Activated CD8-positive, alpha-beta T cell treated with anti-CD3 and anti-CD28 coated beads for 36 hours (primary cell): ENCODE measurements at places on chromosomes 1 and 21.

DNA sequence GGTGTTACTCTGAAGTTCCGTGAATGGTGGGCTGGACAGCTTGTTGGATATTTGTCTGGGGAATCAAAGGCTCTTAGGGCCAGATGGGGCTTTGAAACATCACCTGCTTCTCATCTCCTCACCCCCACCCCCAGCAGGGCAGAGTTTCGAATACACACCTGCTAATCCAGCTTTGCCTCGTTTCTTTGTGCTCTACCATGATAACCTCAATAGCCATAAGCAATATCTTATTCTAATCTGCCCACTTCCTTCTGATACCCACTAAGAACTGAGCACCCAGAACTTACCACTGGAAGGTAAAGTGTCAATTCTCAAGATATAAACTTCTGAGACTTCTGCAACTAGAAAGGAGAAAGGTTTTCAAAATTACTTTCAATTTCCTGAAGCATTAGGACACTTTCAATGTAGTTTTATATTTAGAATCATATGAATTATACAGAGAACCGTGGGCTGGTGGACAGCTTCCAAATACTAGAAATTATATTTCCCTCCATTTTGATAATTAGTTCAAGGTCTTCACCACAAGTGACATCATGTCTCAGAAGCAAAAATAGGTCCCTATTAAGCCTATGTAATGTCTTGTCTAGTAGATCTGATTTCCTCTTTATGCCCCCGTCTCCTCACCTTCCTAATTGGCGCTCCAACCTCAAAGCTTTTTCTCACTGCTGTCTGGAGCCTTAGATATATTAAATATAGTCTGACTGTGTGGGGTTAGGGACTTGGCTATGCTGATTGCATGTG, 64.4 kb upstream of the NEK2 start:
- DNase-seq: peak; percentile 39

DNA sequence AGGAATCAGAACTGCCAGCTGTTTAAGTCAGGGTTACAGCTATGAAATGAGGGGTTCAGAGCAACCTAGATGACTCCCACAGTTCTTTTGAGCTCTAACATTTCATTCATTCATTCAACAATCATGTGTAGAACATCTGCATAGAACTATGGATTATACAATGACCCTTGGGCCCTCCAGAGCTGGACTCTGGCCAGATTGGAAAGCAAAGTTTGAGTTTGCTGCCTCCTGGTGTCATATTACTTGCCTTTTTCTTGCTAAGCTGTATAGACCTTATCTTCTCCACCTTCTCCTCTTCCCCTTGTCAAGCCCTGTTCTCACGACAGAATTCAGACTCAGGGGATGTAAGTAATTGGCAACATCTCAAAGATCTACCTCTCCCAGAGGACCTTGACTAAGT, 4.0 kb downstream of the CASQ2 start:
- no peak for DNase-seq

GRCh38 chr1:235639226-235640205, 10.1 kb downstream of the GNG4 start:
- DNase-seq: no peak

GRCh38 chr1:157154291-157154690, 16.1 kb upstream of the ETV3 start:
- no peak for DNase-seq

- DNase-seq: no peak
Measured at GRCh38 chr1:207996636-207997035, 85.7 kb upstream of the CD34 start.

- no peak for DNase-seq
Measured at GRCh38 chr1:160876311-160876710, 8.7 kb downstream of the ITLN1 start.

DNA sequence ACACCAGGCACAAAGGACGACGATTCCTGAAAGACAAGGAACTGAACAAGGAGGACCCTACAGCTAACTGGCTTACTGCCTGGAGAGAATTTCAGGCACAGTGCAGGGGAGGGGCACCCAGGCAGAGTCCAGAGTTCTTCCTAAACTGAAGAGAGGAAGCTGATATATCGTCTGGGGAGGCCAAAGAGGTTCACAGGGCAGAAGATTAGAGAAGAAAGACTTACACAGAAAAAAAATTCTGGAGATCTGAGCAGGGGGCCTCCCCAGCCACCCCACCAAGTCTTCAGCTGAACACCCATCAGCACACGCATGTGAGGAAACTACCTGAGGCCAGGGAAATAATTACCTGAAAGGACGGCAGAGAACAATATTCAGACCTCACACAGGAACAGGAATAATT, 24.6 kb downstream of the SORT1 start:
- no peak for DNase-seq

DNA sequence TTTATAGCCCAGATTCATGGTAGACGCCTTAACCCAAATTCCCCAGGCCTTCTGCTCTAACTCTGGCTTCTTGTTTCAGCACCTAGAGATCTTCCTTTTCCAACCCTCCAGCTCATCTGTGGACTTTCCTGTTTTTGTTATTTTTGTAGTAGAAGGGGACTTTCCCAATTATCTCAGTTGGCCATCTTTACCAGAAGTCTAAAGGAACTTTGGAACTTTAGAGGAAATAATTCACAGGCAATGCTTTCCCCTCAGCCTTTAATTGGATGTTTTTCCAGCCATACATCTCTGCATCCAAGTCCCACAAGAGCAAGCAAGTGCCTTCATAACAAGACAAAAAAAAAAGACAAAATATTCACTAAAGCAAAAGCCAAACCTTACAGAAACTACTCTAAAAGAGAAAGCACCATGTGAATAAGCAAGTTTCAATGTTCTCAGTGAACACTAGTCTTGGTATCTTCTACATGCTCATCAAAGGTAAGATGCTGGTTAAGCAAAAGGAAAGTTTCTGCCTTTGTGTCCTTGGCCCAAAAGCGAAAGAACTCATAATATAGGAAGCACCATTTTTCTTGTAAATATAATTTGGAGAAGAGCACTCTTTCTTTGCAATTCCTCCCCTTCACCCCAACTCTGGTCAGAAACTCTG, 377.3 kb downstream of the SETD4 start:
- no peak for DNase-seq

GRCh38 chr21:26844258-26845065, 747 bp downstream of the ADAMTS1 start:
- no peak for DNase-seq

DNA sequence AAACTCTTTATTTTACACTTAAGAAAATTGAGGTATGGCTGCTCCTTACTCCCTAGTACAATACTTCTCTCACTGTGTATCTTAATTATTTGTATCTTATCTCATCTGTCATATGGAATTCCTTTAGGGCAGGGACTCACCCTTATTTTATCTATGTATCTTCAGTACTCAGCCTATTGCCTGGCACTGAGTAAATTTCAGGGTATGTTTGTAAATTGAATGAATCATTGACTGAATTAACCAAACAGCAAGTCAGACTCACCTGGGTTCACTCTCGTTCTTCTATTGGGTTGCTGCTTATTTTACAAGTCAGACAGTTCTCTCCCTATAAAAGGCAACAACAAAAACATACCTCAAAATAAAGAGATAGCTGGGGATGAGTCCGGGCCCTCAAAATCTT, 63.8 kb downstream of the LAMC1 start:
- DNase-seq: no peak

GRCh38 chr1:21855257-21856096, 43.4 kb downstream of the LDLRAD2 start:
- DNase-seq: no peak

GRCh38 chr1:10707208-10707607, 89.2 kb downstream of the CASZ1 start:
- DNase-seq: no peak

- peak; percentile 54 for DNase-seq
Measured at GRCh38 chr1:230976825-230977747, 1.6 kb downstream of the TTC13 start.

DNA sequence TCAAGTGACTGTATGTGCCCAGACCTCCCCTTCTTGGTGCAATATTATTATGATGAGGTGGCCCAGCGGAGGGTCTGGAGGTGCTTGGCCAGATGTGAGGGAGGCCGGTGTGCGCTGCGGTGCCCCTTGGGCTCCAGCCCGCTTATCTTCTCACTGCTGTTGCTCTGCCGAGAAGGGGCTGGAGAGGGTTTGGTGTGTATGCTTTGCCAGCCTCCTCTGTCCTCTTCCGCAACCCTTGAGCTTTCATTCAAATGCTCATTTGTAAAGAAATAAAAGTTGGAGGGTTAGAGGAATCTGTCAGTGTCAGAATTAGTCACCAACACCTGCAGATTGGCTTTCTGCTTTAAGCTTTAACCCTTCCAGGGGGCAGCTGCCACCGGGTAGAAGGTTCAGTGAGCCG, 19.7 kb downstream of the RNF220 start:
- DNase-seq: no peak

GRCh38 chr1:54121482-54122134, 31.2 kb downstream of the CDCP2 start:
- DNase-seq: peak; percentile 79

DNA sequence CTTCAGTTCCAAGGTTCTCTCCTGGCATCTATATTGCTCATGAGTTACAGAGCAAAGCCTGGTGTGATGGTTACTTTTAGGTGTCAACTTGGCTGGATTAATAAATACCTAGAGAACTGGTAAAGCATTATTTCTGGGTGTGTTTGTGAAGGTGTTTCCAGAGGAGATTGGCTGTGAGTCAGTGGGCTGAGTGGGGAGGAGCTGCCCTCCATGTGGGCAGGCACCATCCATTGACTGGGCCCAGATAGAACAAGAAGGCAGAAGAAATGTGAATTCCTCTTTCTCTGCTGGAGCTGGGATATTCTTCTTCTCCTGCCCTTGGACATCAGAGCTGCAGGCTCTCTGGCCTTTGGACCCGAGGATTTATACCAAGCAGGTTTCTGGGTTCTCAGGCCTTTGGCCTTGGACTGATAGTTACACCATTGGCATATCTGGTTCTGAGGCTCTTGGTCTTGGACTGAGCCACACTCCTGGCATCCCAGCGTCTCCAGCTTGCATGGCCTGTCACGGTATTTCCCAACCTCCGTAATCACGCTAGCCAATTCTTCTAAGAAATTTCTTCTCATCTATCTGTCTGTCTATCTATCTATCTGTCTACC, 44.5 kb downstream of the B3GALT5 start:
- no peak for DNase-seq

DNA sequence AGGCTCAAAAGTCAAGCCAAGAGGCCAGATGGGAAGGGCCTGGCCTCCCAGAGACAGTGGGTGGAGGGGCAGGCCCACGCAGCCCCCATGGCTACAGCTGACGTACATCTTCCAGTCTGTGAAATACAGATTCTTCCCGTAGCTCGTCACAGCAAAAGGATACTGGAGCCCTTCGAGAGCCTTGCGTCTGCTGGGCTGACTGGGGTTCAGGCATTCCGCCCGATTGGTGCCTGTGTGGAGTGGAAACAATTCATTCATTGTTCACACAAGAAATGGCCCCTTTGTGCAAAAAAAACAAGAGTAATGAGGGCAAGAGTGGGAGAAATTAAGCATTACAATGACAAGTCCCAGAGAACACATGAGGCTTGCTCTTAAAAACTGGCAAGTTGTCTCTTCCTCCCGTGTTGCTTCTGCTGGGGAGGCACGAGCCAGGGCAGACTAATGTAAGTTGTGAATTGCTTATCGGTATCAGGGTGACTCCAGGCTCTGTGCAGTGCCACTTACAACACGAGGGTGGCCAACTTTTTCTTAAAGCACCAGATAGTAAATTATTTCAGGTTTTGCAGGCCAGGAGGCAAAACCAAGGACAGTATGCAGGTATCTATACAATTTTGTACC, 85.1 kb downstream of the NID1 start:
- no peak for DNase-seq

- peak; percentile 86 for DNase-seq
Measured at GRCh38 chr1:38028105-38028591, 15.6 kb downstream of the UTP11 start.

GRCh38 chr1:39141925-39142324, 62.6 kb upstream of the MACF1 start:
- no peak for DNase-seq

DNA sequence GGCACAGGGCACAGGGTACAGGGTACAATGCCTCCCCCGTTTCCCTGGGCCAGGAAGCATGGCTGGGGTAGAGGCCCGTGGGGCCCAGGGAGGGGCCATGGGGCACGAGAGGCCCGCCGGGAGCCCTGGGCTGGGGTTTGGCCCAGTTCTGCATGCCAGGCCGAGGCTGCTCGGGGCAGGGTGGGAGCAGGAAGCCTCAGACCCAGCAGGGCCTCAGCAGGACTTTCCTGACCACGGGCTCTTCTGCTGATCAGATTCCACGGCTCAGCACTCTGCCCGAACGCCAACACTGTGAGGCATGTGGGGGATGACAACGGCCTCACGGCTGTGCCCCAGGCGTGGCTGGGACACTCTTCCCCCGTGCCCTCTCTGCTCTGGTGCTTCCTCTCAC, 104.3 kb downstream of the NPHP4 start:
- no peak for DNase-seq

DNA sequence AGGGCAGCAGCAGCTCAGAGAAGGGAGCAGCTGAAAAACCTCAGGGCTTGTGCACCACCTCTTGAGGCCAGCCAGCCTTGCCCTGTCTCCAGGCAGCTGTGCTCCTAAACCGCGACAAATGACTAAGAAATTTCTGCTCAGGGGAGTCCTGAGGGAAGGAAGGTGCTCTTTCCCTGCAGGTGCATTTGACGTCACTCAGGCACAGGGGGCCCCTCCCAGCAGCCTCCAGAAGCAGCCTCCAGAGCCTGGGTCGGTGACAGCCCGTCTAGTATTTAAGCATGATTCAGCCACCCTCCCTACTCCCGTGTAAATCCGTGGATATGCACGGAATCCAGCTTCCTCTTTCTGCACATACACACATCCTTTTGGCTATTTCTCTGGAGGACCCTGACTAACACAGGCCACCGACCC, 560.5 kb downstream of the KIF26B start:
- DNase-seq: no peak

- DNase-seq: no peak
Measured at GRCh38 chr21:15219894-15220293, 155.1 kb upstream of the NRIP1 start.

DNA sequence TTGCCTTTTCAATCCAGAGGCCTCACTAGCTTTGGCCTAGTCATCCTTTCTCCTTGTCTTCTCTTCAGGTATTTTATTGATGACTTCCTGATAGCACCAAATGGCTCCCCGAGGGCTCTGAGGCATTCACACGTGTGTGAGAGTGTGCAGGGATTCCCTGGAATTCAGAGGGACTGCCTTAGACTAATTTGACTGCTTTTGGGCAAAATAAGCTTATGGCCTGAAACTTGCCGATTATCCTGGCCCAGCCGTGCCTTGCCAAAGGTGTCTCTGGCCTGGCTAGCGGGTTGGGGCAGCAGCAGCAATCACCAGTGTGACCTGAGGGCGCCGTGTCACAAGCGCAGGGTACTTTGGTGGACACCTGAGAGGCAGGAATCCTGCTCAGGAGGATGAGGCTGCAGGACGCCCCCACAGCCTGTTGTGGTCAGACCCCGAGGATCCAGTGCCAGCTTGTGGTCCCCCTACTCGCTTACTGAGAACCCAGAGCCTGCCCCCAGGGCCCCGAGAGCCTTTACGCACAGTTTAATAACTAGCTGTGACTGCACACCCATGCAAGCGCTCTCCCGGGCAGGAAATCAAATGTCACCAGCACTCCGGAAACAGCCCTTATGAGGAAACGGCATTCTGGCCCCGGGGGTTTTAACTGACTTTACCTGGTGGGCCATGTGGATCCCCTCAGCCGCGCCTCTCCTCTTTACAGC, 62.8 kb upstream of the PDE9A start:
- DNase-seq: peak; percentile 72

GRCh38 chr21:34197561-34197960, 124.2 kb downstream of the MRPS6 start:
- DNase-seq: no peak

GRCh38 chr1:39738622-39739366, at the start of gene PPIE:
PPIE (plus strand) TSS chr1:39738882; CDS start chr1:39738901, 19 bp downstream.
- peak; percentile 99 for DNase-seq

- no peak for DNase-seq
Measured at GRCh38 chr1:1161078-1161682, 12.5 kb upstream of the TTLL10 start.

- no peak for DNase-seq
Measured at GRCh38 chr1:117967881-117968280, 38.3 kb downstream of the WDR3 start.
